ENCODE measurements at places on chromosomes 2 and 18. TPM values are rescaled to one million over a fixed set of nuclear protein-coding genes. Genes with fewer than 3 reads are reported as not detected.
A peak's percentile ranks its signal among the peaks of the same experiment; 100 is the strongest.

DNA sequence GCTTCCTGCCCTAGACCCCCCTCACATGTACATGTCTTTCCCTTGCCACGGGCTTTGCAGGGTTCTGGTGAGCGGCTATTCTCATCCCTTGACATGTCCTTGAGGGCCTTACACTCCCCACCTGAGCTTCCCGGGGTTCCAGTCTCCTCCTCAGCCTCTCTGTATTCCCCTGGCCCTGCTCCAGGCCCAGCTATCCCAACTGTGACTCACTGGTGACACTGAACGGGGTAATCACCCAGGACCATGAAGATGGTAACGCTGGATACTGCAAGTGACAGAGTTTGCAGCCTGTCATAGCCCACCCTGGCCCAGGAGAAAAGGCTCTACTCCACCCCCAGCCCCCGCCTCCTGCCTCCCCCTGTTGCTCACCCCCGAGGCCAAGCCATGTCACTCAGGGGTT, 27.3 kb downstream of the KIF3C start:
- no peak for DNase-seq

- peak; percentile 82 for DNase-seq
Measured at GRCh38 chr2:207148020-207148419, 17.7 kb downstream of the KLF7 start.

GRCh38 chr2:55235724-55236538, 3.4 kb downstream of the RPS27A start:
- no peak for DNase-seq

- DNase-seq = no peak
Measured at GRCh38 chr18:5410582-5410981, 115.1 kb upstream of the ZBTB14 start.

GALNT14 gene
- 93.3 TPM for total RNA-seq

DNA sequence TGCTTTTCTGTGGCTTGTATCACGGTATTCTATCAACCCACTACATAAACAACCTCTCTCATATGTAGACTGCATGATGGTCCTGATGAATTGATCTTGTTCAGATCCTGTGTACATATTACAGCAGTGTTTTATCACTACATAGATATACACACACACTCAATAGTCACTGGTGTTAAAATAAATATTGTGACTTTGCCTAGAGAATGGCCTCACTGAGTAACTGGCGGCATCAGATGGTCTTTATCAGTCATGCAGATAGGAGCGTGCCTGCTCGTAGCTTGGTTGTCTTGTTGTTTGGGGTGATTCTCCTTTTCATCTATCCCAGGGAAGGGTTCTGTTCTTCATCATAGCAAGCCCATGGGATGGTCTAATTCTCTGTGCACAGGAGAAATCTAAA, 18.4 kb upstream of the CTAGE1 start:
- DNase-seq = no peak

CCDC102B gene
- 1.3 TPM for total RNA-seq

- peak; percentile 41 for DNase-seq
Measured at GRCh38 chr2:136072621-136073020, 45.3 kb downstream of the CXCR4 start.

Measured in renal cortical epithelial cell (primary cell).